Lung microvascular endothelial cell (primary cell): ENCODE measurements at places on chromosomes 12 and 14.

GRCh38 chr12:116266631-116267349, 10.7 kb downstream of the MED13L start:
- peak; percentile 48 for DNase-seq

GRCh38 chr14:20934148-20934762, 21.0 kb upstream of the RNASE2 start:
- DNase-seq: peak; percentile 14

DNA sequence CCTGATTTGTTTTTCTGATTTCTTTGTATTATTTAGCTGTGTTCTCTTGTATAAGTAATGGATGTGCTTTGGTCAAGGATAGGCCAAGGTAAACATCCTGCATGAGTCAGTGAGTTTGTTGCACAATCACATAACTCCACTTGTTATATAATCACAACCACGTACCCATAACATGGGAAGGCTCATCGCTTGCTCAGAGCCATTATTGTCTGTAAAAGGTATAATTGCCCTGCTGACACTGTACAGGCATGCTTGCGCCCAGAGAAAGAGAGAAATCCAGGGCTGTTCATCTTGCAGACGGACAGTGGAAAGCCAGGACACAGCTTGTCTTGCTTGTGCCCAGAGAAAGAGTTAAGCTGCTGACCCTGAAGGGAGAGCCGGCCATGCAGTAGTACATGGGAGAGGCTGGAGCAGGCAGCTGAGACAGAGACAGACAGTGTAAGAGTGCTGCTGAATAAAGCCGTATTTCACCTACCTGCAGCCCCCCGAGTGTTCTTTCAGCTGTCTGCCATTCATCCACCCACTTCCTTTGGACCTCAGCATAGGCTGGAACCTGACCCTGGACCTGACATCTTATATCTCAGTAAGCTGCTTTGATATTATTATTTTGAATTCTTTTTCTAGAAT, 174.7 kb upstream of the DAAM1 start:
- peak; percentile 26 for DNase-seq

- peak; percentile 95 for DNase-seq
These were observed 22.7 kb downstream of the SLC38A1 start for GRCh38 chr12:46246021-46246700.

DNA sequence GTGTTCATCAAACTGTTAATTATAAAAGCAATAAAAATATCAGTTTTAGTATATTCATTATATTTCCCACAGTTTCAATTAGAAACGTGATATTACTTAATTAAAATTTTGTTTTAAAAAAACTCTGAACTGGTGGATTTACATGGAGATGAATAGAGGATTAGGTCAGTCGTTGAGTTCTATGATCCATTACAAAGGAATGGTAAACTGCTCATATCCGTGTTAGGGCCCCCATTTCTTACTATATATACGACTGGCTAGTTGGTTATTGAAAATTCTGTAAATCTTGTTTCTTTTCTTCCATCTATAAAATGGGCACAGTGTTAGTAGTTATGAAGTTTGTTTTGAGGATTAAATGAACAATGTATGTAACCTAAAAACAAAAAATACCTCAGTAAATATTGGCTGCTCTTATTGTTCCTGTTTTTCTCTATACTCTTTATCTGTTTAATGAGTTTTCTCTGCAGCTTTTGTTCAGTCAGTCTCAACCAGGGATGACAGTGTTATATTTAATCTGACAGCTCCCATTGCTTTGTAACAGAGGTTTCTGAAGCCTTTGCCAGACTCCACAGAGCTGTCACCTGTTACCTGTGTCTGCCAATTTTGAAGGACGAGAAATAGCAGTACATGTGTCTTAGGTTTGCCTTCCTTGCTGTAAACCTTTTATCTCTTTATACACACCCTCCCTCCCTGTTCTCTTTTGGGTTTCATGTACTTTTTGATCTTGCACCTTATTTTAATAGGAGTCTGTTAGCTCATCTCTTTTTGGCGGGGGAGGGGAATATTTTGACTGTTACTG, 41.5 kb downstream of the FRS2 start:
- DNase-seq: no peak

- DNase-seq: no peak
These were observed 471.4 kb downstream of the ETNK1 start for GRCh38 chr12:23096321-23096720.

- peak; percentile 11 for DNase-seq
These were observed 45.9 kb downstream of the MAP1LC3B2 start for GRCh38 chr12:116604951-116605641.

DNA sequence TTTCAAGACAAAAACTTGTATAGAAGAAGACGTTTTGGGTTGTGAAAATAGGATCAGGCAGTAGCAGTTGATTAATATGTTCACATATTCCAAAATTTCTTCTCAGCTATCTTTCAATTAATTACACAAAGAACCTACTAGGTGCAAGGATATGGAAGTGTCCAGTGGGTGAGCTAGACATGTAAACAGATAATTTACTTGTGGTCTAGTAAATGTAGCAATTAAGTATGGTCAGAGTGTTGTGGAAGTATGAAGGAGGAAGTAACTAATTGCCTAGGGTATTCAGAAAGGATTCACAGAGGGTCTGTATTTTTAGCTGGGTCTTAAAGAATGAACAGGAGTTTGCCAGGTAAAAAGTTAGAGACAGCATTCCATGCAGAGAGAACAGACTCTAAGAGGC, 5.9 kb downstream of the GOLGA5 start:
- no peak for DNase-seq

DNA sequence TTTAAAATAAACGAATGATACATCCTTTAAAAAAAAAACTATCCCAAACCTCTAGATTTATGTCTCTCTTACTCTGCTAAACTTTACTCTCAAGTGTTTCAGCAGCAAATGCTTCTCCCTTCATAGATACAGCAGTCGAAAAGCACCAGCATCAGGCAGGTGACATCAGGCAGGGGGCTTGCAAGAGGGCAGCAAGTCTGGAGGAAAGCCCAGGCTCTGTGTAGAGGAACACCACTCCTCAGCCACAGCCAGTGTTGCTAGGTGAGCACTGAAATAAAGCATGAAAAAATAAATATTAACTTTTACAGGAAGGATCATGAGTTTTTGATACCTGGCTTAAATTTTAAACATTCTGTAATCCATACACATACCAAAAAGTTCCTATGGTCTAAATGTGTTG, 419.4 kb downstream of the GALC start:
- no peak for DNase-seq

- no peak for DNase-seq
These were observed 112.5 kb downstream of the ETV6 start for GRCh38 chr12:11761869-11762567.

DNA sequence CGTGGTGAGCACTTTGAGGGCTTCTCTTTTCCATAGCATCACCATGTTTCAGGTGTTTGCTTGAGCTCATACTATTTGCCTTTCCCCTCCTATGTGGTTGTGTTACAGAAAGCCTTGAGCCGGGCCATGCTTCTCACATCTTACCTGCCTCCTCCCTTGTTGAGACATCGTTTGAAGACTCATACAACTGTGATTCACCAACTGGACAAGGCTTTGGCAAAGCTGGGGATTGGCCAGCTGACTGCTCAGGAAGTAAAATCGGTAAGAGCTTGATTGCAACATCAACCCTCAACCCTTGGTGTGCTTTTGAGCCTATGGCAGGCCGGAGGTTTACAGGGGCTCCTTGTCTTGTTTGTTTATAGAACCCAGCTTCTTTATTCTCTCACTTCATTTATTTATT, 8.1 kb downstream of the LETMD1 start:
- peak; percentile 36 for DNase-seq

DNA sequence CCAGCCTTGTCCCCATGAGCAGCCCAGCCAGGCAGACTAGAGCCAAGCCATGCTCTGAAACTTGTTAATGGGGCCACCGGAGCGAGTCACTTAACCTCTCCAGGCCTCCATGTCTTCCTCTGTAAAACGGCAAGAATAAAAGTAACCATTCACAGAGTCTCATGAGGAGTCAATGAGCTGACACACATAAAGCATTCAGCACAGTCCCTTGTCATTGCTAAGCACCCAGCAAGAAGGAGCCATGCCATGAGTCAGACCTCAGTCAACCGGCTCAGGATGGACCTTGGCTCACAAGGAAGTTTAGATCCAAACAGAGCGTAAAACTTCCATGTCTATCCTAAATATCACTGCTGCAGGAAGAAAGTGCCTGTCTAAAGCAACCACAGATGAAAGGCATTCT, 10.6 kb downstream of the FICD start:
- DNase-seq: no peak

DNA sequence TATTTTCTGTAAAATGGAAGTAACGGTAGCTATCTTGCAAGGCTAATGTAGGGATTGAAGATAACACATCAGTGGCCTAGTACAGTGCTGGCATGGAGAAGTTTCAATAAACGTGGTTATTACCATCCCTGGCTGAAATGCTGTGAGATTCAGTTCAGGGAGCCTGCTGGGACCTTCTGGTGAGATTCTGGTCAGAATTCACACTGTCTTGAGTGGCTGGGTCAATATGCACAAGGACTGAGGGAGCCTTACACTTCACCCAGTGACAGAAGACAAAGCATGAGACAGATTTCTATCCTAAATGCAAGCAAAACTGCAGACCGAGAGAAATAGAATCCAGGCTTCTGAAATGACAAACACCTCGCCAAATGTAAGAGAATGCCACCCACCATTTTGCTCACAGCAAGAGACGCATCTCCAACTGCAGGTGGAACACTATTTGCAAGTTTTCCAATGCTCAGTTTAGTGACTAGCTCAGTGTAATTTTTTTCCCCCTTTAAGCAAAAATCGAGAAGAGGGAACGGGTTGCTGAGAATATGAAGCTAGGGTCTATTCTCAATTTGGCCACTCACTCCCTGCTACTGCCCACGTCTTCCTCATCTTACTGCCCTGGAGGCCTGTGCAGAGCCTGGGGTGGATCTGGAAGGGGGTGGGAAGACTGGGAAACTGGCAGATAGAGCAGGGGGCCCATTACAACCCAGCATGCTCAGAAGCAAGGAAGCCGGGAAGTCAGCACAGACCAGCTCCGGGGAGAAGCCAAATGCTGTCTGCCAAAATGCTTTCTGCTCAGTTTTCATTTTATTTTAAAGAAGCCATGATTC, 201.3 kb downstream of the TTC7B start:
- no peak for DNase-seq

DNA sequence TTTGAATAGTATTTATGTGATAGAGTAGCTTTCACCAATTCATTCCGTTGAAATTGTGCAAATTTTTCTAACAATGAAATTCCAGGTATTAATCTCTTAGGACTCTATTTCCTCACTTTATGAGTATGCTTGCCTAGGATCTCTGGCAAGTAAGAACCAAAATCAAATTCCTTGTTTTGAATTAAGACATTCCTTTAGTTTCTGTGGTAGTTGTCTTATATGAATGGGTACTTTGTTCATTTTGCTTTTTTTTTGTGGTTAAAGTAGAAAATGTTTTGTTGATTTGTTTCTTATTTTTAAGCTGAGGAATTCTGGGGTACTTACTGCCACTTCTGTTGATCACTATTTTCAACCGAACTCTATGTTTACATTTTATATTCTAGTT, 59.8 kb downstream of the KITLG start:
- no peak for DNase-seq
